ENCODE measurements at places on chromosomes 16 and 17.

- peak; percentile 85 for DNase-seq
These were observed 197.6 kb downstream of the XYLT1 start for GRCh38 chr16:17273142-17273561.

DNA sequence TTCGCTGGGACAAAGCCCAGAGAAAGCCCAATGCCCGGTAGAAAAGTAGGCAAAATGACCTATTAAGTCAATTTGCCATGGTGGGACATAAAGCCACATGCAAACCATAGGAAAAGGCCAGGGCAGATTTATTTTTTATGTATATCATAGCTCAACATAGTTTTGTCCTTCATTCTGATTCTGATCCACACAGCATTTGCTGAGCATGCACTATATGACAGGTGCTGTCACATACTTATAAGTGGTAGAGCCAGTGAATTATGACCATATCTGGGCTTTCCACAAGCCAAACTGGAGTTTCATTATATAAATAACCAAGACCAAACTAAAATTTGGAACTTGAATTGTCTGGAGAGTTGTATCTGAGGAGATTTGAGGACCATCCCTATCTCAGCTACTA is 74.3 kb downstream of the CA10 start:
- DNase-seq, result no peak

DNA sequence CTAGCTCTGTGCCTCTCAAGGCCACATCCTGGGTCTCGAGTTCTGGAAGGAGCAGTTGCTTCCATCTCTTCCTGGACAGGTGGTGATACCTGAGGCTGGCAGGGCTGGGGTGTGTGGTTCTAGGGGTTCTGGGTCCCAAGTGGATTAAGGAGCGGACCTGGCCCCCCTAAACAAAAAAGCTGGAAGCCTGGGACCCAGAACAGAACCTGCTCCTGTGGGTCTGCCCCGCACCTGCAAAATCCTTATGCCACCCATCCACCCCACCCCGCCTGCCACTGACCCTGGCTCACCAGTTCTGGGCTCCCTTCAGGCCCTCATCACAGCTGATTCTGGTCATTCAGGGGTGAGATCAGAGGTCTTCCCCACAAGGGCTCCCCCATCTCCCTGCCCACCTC is 44.8 kb downstream of the ADCY7 start:
- DNase-seq, result no peak

- no peak for DNase-seq
These were observed 818.6 kb downstream of the KCNJ2 start for GRCh38 chr17:70987867-70988340.

GRCh38 chr17:20925954-20926353 is 116.9 kb downstream of the USP22 start:
- DNase-seq, result no peak

DNA sequence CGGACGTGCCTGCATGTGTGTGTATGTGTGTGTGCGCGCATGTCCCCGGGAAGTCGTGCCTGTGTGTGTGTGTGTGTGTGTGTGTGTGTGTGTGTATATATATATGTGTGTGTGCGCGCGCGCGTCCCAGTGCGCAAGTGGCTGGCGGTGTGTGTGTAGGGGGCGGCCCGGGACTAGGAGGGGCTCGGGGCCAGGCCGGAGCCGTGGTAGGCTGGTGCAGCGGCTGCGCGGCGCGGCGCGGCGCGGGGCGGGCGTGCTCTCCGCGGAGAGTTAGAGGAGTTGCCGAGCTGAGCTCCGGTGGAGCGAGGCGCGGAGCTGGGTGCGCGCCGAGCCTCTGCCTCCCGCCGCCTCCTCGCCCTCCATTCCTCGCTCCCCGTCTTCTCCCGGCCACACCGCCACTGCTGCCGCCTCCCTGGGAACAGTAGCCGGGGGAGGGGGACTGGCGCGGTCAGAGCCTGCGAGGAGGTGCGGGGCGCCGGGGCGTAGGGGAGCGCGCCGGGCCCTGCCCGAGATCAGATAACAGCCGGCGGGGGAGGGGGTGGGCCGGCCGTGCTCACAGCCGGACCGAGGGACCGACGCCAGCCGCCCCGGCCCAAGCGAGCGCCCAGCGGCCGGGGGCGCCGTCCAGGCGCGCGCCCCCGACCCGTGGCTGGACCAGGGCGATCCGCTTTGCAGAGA is at the start of gene KCNJ12:
TSS of gene KCNJ12 (plus strand) at position 277 of the 678 bp plus-strand sequence. CDS start 38,986 bp downstream, outside the sequence.
- no peak for DNase-seq

- DNase-seq, result no peak
These were observed 11.6 kb upstream of the CAMKK1 start for GRCh38 chr17:3904501-3904900.

GRCh38 chr17:35947156-35947585 is 3.7 kb upstream of the LYZL6 start:
- DNase-seq, result peak; percentile 21

DNA sequence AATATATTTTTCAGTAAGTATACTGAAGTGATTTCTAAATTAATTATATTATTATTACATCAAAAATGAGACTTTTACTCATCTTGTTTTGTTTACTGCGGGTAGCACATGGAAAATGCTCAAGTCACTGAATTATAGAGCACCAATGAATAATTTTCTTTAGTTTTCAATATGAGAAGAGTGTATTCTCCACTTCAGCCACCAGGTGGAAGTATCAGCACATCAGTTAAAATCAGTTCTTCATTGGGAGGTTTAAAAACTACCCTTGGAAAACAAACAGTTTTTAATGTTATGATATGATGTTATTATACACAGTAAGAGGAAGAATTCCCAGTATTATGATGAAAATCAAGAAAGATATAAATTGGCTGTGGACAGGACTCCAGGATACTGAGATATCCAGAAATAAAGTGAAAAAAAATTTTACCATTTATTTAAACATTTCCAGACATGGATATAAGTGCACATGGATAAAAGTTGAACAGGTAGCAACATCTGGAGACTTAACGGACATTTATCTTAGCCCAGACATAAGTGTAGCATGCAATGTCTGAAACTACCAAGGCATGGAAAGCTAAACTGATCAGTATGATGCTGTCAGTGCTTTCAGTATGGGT is 467.3 kb downstream of the KCNJ2 start:
- peak; percentile 36 for DNase-seq

GRCh38 chr16:3095869-3096268 is 3.2 kb downstream of the ZSCAN10 start:
- DNase-seq, result no peak

DNA sequence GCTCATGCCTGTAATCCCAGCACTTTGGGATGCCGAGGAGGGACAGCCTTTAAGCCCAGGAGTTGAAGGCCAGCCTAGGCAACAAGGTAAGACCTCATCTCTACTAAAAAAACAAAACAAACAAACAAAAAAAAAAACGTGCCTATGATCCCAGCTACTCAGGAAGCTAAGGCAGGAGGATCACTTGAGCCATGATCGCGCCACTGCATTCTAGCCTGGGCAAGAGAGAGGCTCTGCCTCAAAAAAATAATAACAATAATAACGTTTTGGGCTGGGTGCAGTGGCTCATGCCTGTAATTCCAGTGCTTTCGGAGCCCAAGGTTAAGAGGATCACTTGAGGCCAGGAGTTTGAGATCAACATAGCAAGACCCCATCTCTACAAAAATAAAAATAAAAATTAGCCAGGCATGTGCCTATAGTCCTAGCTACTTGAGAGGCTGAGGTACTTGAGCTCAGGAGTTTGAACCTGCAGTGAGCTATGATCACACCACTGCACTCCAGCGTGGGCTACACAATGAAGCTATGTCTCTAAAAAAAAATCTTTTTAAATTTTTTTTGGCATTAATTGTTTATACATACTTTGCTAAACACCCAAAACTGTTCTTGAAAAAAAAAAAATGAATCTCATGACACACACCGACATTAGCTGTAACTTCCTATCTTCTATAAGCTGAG is 3.3 kb downstream of the PHLPP2 start:
- no peak for DNase-seq

GRCh38 chr16:22189473-22190080 is 16.5 kb upstream of the EEF2K start:
- DNase-seq, result no peak

GRCh38 chr17:27209316-27209715 is 84.6 kb upstream of the WSB1 start:
- DNase-seq, result no peak

GRCh38 chr17:14557480-14557879 is 256.6 kb downstream of the HS3ST3B1 start:
- no peak for DNase-seq

- DNase-seq, result no peak
These were observed 10.3 kb downstream of the UBALD1 start for GRCh38 chr16:4604401-4604800.

DNA sequence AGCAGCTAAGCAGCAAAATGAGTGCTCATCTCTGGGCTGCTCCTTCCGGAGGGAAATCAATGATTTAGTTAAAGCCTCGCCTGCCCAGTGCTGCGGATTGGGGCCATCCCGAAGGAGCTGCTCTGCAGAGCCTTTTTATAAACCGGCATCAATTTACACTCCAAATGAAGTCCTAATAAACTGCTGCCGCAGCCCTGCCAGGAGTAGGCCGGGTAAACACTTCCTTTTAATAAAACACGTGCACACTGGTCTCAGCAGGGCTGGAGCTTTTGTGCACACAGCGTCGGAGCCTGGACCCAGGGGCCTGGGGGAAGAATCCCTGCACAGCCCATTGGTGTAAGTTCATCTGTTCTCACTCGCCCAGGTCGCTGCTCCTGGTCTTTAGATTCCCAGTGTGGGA is 79.6 kb upstream of the HS3ST2 start:
- DNase-seq, result no peak

DNA sequence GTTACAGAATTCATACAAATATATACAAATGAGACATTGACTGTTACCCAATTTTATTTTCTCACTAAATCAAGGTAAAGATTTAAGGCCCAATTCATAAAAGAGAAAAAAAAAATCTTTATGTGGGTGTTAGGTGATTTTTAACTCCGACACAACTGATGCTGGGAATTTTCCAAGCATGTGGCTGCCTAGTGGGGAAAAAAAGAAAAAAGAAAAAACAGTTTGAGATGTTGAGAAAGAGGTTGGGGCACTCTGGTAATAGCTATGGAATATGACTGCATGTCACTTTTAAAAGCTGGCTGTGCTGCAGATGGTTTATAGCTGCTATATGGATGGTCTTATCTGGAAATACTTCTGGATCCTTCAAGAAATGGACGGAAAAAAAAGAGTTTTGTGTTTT is 739.9 kb upstream of the SOX9 start:
- DNase-seq, result no peak

DNA sequence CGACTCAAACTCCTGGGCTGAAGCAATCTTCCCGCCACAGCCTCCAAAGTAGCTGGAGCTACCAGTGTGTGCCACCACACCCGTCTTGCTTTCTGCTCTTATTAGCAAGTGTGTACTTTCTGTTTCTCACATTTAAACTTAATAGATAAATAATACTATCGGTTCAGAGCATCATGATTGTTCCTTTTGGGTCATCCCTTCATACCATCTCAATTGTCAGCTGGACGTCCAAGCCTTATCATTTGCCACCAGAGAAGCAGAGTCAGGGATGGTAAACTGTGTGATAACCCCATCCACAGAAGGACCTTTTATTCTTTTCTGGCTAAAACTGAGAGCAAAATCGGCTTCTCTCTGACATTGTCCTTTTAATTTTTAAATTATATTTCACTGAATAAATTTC is 279.8 kb upstream of the GOT2 start:
- no peak for DNase-seq

DNA sequence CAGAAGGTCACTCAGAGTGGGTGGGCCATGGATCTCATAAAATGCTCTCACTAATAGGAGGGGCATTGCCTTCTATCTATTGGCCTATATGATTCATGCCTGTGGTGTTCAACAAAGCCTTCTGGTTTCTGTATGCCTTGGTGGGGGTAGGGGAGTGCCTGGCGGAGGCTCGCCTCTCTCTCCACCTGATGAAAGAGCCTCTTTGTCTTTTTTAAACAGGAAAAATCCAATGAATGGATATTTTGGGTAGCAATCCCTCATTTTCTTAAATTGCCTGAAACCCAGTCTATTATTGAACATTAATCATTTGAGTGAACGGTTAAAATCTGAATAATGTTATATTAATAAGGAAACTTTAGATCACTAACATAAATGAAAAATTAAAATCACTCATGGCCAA is 90.6 kb downstream of the TOX3 start:
- no peak for DNase-seq

- DNase-seq, result no peak
These were observed 170.3 kb downstream of the COPRS start for GRCh38 chr17:31688701-31689100.
